Amniotic stem cell (primary cell): ENCODE measurements at places on chromosomes 6 and 20.
A peak's percentile ranks its signal among the peaks of the same experiment; 100 is the strongest.

- DNase-seq: no peak
Measured at GRCh38 chr6:149429427-149430360, 29.6 kb downstream of the SUMO4 start.

DNA sequence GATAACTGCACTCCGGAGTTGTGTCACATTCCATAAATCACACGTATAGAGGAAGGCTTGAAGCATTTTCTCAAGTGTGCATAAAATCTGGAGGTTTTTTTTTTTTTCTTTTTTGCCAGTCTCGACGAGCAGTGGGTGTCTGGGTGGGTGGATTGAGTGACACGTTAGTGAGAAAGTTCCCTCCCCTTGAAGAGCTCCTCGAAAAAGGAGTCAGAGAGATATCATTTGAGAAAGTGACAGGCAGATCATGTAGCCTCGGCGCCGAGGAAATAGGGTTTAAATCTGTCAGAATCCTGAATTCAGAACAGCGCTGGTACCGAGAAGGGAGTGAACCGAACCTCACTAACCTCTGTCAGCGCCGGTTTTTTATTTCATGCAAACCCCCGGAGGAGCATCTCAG is 269.5 kb upstream of the ARID1B start:
- no peak for DNase-seq

DNA sequence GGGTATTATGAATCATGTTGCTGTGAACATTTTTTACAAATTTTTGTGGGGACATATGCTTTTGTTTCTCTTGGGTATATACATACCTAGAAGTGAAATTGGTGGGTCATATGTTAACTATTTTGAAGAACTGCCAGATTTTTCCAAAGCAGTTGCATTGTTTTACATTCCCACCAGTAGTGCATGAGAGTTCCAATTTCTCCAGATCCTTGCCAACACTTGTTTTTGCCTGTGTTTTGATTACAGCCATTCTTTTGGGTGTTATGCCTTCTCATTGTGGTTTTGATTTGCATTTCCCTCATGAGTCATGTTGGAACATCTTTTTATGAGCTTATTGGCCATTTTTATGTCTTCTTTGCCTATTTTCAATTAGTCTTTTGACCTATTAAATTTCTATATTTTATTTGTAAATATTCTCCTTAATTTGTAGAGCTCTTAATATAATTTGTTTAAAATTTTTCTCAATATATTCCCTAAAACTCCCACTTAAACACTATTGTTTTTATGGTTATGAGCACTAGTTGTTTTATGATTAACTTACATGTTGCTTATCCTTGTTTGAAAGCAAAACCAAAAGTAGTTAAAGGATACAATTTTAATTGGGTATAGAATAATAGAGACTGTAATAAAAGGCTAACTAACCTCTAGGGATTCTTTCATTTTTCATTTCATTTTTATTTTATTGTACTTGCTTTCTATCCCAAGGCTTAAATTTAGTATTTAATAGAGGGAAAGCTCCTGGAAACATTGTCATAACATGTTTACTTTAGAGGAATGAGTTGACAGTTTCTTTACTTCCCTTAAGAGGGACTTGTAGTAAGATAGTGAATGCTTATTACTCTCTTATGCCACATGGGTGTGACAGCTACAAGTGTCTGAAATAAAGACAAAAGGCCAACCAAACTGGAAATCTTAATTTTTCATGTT is 5.5 kb downstream of the UBR2 start:
- DNase-seq: peak; percentile 66

DNA sequence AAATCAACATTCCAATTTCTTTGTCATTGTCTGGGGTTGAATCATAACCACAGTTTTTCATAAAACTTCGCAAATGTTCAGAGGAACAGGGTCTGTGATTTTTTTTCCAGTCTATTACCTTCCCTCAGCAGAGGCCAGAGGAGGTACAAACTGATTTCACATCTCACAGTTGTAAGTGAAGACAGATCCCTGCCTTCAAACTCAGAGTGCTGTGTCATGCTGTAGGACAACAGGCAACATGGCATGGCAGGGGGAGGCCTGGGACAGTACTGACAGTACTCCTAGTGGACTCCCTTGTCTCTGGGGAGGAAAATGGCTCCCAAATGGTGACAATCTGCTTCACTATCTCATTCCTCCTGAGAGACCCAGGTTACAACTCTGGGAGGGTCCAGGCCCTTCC is 308.6 kb downstream of the CDC5L start:
- no peak for DNase-seq

GRCh38 chr6:94600636-94601035 is 976.7 kb upstream of the MANEA start:
- no peak for DNase-seq

GRCh38 chr6:113587078-113587699 is 270.0 kb upstream of the MARCKS start:
- no peak for DNase-seq

DNA sequence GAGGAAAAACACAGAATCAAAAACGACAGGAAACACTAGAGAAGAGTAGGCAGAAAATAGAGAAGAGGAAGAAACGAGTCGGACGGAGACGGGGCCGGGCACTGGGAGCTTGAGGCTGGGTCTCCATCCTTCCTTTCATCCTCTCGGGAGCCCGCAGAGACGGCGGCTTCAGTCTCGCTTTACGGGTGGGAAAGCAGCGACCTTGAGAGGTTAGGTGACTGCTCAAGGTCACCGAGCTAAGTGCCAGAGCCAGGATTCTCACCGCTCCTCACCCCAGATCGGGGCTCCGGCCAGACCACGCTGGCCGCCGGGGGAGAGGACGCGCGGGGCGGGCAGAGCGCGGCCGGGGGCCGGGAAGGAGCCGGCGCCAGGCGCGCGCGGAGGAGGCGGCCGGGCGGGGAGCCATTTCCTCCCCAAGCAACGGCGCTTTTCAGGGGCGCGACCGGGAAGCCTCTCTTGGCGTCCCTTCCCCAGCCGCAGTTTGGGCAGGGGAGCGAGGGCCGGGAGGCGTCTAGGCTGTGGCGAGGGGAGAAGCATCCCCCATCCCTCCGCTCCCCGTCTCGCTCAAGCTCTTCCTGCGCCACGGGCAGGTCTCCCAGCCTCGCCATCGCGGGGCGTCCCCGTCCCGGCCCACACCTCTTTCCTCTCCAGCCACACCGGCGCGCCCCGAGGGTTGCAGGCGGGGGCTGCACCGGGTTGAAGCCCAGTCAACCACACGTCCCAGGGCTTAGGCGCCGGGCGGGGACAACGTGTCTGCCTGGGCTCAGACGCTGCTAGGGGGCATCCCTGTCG is 24.1 kb upstream of the MAP3K7 start:
- DNase-seq: no peak

DNA sequence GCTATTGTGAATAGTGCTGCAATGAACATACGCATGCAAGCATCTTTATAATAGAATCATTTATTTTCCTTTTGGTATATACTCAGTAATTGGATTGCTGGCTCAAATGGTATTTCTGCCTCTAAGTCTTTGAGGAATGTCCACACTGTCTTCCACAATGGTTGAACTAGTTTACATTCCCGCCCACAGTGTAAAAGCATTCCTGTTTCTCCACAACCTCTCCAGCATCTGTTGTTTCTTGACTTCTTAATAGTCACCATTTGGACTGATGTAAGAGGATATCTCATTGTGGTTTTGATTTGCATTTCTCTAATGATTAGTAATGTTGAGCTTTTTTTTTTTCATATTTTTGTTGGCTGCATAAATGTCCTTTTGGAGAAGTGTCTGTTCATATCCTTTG is 208.7 kb downstream of the PHF3 start:
- no peak for DNase-seq

DNA sequence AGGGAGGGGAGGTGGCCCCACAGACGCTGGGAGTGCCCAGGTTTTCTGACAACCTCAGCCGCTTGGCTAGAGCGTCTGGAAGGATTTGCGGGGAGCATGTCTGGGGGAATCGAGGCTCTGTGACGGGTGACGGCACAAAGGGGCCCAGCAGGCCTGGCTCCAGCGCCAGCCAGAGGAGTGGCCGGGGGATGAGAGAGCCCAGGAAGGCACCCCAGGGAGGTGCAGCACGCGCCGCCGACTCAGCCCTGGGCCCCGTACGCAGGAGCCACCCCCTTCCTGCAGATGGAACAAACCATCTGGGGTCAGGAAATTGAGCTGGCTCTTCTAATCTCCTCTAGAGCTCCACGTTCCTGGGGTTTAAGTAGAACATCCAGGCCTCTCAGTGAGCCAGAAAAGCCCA is 5.9 kb upstream of the SLCO4A1 start:
- no peak for DNase-seq

DNA sequence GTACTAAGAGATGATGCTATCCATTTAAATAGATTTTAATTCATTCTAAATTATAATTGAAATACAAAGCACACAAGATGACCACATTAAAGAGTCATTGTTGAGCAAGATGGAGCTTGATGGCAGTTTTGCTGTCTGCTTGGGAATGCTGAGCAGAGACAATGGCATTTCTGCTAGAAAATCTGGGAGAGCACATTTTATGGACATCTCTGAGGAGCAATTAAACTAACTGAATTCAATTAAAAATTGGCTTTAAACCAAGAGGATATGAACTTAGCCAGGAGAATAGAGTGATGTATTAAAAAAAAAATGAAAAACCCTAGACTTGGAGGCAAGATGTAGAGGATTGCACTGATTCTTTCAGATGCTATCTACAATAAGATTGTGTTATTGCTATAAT is 19.1 kb upstream of the ADGRB3 start:
- DNase-seq: no peak

DNA sequence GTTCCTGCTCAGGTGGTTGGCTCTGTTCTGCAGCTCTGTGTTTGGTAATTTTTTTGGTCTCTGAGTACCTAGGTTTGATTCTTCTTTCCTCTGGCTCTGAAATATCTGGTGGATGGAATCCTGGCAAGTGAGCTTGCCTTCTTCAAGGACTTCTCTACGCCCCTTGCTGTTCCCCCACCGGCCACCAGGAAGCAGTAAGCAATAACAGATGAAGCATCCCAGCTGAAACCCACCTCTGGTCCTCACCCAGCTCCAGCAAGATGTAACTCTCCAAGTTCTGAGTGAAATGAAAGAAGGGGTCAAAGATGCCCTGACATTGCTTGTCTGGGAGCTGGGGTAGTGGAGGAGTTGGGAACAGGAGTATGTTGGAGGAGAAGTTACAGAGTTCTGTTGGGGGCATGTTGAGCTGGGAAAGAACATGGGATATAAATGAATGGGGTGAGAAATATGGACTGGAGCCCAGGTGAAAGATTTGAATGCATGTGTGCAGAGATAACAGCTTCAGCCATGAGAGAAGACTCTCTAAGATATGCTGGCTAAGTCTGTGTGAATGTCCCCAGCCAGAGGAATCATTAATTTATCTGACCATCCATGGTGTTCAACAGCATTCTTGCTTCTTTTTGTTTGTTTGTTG is 51.3 kb upstream of the GLP1R start:
- no peak for DNase-seq

- DNase-seq: no peak
Measured at GRCh38 chr6:156776470-156776839, 723 bp upstream of the ARID1B start.

DNA sequence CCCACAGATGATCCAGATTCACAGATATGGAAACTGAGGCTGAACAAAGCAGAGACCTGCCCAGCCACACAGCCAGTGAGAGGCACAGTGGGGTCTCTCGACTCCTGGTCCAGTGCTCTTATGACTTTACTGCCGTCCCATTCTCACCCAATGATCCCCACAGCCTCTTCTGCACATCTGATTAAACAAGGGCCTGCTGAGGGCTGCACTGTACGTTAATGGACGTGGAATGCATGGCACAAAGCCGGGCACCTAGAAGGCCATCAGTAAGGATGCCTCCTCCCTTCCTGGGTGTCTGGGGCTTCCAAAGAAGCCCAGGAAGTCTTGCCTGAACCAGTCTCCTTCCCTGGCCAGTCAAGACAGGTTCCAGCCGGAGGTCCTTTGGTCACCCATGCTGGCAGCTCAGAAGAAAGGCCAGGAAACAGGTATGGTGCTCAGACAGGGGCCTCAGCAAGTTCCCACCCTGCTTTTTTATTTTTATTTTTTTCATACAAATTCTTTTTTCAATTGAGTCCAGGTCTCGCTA is 3.8 kb downstream of the TFEB start:
- no peak for DNase-seq

- no peak for DNase-seq
Measured at GRCh38 chr20:34546751-34547181, 11.8 kb upstream of the MAP1LC3A start.

DNA sequence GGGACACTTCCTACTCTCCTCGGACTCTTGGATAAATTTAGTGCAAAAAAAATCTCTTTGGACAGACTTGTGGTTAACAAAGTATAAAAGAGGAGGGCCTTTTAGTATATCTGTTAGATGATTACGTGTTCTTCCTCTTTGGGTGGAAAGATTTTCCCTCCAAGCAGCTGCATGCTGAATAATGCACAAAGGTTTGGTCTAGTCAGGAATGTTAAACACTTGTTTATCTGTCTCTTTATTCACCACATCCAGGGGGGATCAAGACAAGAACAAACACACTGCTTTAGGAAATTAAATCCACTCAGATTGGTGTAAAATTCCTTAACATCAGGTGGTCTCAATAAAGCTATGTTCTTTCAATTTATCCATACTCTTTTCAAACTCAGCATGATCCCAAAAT is 260.9 kb upstream of the CHD6 start:
- no peak for DNase-seq

DNA sequence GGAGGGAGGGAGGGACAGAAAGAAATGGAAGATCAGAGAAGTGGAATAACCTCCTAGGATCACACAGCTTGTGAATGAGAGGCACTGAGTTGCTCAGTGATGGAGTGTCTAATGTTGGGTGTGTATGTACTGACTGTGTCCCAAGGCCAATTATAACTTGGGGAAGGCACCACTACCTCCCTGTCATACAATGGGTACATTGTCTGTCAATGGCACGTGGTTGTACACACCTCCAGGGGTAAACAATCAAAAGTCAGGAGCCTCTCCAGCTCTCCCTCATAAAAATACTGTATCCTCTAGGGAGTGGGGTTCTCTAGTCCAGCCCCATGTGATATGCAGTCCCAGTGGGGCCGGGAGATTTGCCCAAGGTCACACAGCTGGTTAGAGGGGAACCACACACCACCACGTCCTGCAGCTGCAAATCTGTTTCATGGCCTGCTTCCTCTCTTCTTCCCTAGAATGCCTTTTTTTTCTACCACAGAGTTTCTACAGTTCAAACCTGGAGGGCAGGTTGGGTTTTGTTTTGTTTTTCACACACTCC is 112.5 kb downstream of the SNX5 start:
- no peak for DNase-seq

- DNase-seq: no peak
Measured at GRCh38 chr6:5401845-5402738, 140.8 kb downstream of the FARS2 start.

DNA sequence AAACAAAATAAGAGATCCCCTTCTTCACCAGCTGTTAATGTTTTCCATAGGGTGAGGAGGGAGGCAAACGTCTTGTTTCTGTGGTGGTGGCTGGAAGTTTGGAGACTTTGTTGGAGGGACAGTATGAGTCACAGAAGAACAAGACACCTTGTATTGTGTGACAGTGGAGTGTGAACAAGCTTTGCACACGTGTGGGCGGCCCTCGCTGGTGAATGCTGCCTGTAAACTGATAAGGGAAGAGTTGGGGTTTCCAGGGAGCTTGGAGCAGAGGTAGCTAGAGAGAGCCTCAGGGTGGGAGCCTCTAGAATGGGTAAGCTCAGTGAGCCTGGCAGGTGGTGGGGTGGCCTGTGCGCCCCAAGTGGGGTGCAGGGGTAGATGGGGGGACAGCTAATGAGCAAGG is 78.3 kb downstream of the ZDHHC14 start:
- DNase-seq: no peak

- no peak for DNase-seq
Measured at GRCh38 chr20:59560588-59561227, 43.6 kb upstream of the PHACTR3 start.
